ENCODE measurements at places on chromosomes 5 and 9.
A peak's percentile ranks its signal among the peaks of the same experiment; 100 is the strongest.

- peak; percentile 47 for DNase-seq
Observed at GRCh38 chr5:91182763-91183162, 200.4 kb downstream of the ARRDC3 start.

DNA sequence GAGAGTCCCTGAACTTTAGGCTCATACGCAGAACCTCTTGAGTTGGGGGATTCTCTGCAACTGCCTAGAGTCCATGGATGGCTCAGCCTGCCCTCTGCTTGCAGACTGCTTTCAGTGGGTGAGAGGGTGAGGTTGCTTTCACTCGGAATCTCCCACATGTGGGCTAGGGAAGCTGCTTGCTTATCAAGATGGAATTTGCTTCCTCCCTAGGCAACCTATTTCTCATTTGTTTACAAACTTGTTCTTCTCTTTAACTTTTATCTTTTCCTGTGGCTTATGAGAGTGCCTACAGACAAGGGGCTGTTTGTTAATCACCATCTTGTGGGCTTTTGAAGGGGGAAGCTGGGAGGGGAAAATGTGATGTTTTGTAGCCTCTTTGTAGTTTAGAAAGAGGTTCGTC, 10.0 kb downstream of the TLE4 start:
- DNase-seq, result peak; percentile 26

DNA sequence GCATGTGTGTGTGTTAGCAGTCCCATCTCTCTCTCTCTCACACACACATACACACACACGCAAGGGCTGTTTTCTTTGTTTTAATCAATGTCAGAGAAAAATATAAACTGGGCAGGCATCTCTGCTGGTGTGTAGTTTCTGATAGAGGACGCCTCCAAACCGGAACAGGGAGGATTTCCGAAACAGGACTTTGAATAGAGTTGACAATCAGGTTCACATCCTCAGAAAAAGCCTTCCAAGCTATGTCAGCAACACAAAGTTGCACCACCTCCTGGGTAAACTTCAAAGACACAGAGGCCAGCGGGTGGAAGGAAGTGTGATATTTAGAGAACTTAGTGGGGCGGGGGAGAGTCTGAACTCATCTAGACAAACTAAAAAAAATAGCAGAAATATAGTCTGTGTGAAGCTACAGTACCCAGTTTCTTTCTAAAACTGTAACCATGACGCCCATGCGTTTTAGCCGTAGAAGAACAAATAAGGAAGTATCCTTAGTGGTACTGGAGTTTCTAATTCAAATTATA, 1.2 kb downstream of the ST8SIA4 start:
- DNase-seq, result peak; percentile 82

DNA sequence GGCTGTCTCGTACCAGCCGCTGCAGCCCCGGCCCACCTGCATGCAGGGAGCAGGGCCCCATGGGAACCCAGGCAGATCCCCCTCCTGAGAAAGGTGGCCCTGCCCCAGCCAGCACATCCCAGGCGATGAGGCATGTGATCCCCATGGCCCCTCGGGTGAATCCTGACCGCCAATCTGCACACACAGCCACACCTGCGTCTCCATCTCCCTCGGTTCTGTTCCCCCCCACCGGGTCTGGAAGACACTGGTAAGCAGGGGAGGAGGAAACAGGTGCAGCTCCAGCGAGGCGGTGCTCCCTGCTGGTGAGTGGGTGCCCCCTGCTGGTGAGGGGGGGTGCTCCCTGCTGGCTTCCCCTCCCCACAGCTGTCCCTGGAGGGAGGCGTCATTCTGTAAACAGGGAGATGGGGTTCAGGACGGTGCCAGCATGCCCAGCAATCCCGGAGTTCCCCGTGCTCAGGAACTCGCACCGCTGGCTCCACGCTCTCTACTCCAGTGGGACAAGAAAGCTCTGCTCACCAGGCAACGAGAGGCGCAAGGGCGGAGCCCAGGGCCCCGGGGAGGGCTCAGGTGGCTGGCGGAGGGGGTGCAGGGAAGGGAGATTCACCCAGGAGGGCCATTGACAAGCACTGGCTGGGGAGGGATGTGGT, 28.4 kb upstream of the SLC12A7 start:
- DNase-seq, result peak; percentile 67

DNA sequence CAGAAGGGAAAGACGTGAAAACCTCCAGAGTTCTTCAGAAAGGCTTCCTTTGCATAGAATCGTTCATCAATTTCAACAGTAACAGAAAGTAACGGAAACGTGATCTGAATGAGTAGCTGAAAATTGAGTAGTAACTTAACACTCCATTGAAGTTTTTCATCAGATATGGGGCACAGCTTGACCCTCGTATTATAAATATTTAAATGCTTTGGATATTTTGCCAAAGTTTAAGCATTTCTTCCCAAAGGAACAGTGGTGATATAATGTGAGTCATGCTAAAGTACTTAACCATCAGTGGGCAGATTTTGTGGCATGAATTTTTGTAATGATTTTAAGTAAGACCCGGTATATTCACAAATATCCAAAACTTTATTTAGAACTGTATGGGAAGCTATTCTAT, 67.4 kb upstream of the ADAMTS19 start:
- DNase-seq, result no peak

GRCh38 chr5:91668261-91668660, 285.1 kb upstream of the ARRDC3 start:
- no peak for DNase-seq

DNA sequence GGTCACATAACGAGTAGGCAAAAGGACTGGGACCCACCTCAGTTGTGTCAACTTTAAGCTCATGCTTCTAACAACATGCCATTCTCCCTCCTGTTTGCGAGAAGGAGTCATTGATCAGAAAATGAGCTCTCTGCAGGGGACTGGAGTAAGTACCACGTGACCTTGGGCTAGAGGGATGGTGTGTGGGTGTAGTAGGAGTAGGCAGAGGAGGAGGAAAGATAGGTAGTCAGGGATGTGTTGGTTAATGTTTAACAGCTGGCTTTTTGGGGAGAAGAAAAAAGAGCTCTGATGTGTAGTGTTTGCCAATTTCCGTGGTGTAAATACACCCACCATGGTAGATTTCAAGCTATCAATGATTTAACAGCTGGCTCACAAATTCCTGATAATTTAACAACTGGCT, 160.3 kb upstream of the TBC1D2 start:
- DNase-seq, result no peak

DNA sequence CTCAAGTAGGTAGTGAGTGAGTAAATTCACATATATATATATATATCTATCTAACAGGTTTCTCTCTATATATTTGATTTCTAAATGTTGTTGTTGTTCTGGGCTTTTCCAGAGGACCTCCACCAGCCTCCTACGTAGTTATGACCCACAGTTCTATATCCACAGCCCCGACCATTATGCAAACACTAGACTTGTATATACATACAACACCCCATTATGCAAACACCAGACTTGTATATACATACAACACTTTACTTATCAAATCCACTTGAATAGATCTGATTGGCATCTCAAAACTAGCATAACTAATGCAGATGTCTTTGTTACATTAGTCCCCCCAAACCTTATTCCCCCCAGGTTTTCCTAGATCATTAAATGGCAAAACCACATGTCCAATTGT, 108.7 kb downstream of the JAKMIP2 start:
- DNase-seq, result no peak

GRCh38 chr5:32390819-32391591, 53.5 kb downstream of the ZFR start:
- peak; percentile 20 for DNase-seq

- DNase-seq, result no peak
Observed at GRCh38 chr5:127754259-127754658, 51.1 kb downstream of the CCDC192 start.

DNA sequence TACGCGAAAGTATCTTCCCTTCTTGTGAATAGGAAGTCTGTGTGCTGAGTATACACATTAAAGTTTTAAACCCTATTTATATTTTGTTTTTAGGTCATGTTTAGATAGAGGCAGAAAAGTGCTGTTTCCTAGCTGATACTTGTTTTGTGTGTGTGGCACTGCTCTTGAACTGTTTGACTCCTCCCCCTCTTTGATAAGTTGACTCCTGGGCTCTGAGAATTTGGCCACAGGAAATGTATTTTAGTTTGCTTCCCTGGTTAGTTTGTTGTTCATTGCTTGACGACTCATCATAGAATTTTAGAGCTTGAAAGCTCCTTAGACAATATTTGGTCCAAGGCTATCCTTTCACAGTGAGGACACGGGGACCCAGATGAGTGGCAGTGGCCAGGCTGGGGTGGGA, 2.0 kb upstream of the CDC14B start:
- DNase-seq, result no peak

- no peak for DNase-seq
Observed at GRCh38 chr5:145228564-145228963, 606.6 kb downstream of the PRELID2 start.

DNA sequence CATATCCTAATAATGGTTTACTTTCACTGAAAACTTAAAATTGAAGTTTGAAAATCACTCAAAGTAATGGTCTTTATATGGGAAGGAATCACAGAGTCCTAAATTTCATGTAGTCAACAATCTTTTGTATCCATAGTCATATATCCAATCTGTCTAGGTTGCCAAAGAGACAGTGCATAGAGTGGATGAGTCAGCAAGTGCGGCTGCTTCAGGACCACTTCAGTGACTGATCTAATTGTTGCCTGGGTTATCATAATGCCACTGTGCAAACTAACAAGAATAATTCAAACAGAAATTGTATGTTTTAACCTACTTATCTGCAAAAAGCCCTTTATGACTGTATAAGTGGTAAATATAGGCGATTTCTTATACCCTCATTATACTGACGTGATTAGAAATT, 211.3 kb upstream of the PRR16 start:
- DNase-seq, result no peak

DNA sequence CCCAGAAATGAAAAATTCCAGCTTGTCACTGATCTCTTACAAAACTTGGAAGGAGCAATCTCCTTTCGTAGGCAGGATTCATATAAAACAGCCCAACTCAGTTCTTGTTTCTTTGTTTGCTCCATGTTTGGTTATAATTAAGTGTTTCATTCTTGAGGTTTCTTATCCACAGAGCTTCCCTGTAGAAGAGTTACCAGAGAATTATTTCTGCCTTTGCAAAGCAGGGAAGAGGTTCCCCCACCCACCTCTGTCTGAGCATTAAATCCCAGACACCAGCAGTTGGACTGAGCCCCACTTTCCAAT, 34.1 kb upstream of the RAI14 start:
- no peak for DNase-seq

- DNase-seq, result peak; percentile 60
Observed at GRCh38 chr5:14946815-14947620, 75.4 kb upstream of the ANKH start.

GRCh38 chr5:5178136-5178535, 38.0 kb downstream of the ADAMTS16 start:
- DNase-seq, result no peak

DNA sequence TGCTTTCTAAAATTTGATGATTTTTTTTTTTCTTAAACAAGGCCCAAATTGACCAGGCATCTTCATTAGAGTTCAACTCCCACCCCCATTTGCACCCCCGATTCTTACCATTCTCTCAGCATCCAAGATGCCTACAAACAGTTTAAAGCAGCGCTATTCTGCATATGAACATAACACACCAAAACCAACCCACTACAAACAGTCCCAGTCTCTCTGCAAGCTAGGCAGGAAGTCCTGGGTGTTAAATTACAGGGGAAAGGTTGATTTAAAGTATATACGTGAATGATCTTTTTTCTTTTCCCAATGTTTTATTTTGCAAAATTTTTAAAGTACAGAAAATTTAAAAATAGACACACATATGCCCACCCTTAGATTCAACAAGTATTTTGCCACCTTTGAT, 127.0 kb downstream of the ADAMTS12 start:
- DNase-seq, result no peak

- no peak for DNase-seq
Observed at GRCh38 chr9:76891279-76891678, 14.6 kb downstream of the PRUNE2 start.

- DNase-seq, result no peak
Observed at GRCh38 chr9:119002491-119002890, 366.7 kb downstream of the BRINP1 start.

GRCh38 chr5:126454535-126454934, 31.3 kb downstream of the GRAMD2B start:
- no peak for DNase-seq

- no peak for DNase-seq
Observed at GRCh38 chr5:135013947-135014570, 20.0 kb downstream of the PITX1 start.

DNA sequence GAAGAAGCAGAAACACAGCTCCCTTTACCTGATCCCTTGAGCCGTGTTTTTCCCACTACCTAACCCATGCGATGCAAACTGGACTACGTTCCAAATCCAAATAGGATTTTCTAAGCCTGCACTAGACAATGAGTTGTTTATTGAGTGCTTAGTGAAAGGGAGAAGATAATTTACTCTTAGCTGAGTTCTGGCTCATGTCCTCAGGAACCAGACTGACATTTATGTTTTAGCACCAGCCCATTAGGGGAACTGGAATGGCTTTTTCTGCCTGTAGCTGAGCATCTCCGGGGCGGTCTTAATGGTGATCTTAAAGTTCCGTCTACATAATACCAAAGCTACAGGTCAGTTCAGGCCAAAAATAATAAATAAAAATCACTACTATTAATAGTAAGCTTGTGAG, 81.5 kb downstream of the SH3TC2 start:
- no peak for DNase-seq

DNA sequence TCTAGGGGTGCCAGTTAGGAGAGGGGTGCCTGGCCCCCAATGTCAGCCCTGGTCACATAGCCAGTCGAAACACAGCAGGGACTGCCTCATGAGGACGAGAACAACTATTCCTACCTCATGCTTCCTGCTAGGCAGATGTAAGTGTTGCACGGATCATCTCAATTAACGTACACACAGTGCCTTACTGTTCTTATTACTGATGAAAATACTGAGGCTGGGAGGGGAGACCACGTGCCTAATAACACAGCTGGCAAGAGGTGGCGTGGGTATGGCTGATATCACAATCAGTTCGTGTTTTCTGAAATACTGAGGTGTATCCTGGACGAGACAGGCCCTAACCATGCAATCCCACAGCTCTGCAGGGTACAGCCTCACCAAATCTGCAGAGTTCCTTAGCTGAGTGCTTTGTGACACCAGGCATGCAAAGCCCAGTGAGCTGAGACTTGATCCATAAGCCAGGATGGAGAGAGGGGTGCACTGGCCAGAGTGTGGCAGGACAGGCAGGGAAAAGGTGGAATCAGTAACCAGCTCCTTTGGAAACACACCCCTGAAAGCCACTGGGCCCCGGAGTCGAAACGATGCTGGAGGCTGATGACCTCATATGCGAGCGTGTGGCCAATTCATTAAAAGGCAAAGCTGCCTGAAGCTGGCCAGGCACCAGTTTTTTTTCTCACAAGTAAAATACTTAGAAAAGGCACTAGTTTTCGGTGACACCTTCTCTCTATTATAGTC, 63.9 kb downstream of the PRRT1B start:
- no peak for DNase-seq

Measured in CD4-positive, alpha-beta T cell treated with Interleukin-1 beta for 1 hour (primary cell).